Thyroid gland (tissue), 4 donors: ENCODE measurements at places on chromosomes 13 and 19. TPM values are rescaled to one million over a fixed set of nuclear protein-coding genes. Genes with fewer than 3 reads are reported as not detected.

- peak overlapping the region; percentile 92 for H3K27ac ChIP-seq
- no peaks in the 10 kb centered on the region for H3K27me3 ChIP-seq
- H3K36me3 ChIP-seq, result no peaks in the 10 kb centered on the region
- no peak for DNase-seq
- no peak overlapping the region for H3K4me3 ChIP-seq
Observed at GRCh38 chr13:98542568-98543377, 34.1 kb downstream of the STK24 start.

- no peak for DNase-seq
- H3K4me3 ChIP-seq, result peak overlapping the region; percentile 100
- H3K27ac ChIP-seq, result peak overlapping the region; percentile 94
- no peaks in the 10 kb centered on the region for H3K36me3 ChIP-seq
- H3K27me3 ChIP-seq, result no peaks in the 10 kb centered on the region
- peaks cover 48% of the 10 kb centered on the region for H3K4me1 ChIP-seq
Observed at GRCh38 chr19:47514151-47514868, 553 bp downstream of the NAPA start.

The TRPC4 gene
- total RNA-seq, result 0.24 TPM

GRCh38 chr13:63044589-63045313, 1629.1 kb upstream of the PCDH20 start:
- no peak overlapping the region for H3K27ac ChIP-seq
- DNase-seq, result no peak
- H3K4me3 ChIP-seq, result no peak overlapping the region
- no peaks in the 10 kb centered on the region for H3K27me3 ChIP-seq
- no peaks in the 10 kb centered on the region for H3K4me1 ChIP-seq

The BLVRB gene
- 111 TPM for total RNA-seq

- no peaks in the 10 kb centered on the region for H3K36me3 ChIP-seq
- no peaks in the 10 kb centered on the region for H3K27me3 ChIP-seq
- DNase-seq, result no peak
- no peak overlapping the region for H3K4me3 ChIP-seq
- H3K4me1 ChIP-seq, result no peaks in the 10 kb centered on the region
Observed at GRCh38 chr19:7743425-7743841, 3.9 kb downstream of the CD209 start.

DNA sequence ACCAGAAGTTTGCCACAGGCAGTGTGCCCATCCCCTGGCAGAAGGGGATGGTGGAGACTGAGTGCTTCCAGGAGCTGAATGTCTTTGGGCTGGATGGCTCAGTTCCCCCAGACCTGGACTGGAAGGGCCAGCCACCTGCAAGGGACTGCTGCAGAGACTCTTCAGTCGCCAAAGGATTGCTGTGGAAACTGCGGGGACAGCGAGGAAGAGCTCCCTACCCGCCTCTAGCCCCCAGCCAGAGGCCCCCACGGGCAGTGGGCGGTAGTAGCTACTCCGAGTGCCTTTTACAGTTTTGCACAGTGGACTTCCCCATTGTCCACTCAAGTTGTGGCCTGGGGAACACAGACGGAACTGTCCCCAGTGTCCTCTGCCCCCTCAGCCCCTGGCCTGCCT, 138.5 kb downstream of the ZDHHC20 start:
- no peaks in the 10 kb centered on the region for H3K27me3 ChIP-seq
- no peaks in the 10 kb centered on the region for H3K4me1 ChIP-seq
- no peak overlapping the region for H3K4me3 ChIP-seq
- no peak overlapping the region for H3K27ac ChIP-seq
- no peak for DNase-seq

- no peaks in the 10 kb centered on the region for H3K36me3 ChIP-seq
- no peak for DNase-seq
- peak overlapping the region; percentile 72 for H3K27ac ChIP-seq
- H3K27me3 ChIP-seq, result no peaks in the 10 kb centered on the region
- H3K4me1 ChIP-seq, result peaks cover 21% of the 10 kb centered on the region
Observed at GRCh38 chr13:113897161-113897560, 33.3 kb upstream of the GAS6 start.

The ZFR2 gene
- total RNA-seq, result not detected

DNA sequence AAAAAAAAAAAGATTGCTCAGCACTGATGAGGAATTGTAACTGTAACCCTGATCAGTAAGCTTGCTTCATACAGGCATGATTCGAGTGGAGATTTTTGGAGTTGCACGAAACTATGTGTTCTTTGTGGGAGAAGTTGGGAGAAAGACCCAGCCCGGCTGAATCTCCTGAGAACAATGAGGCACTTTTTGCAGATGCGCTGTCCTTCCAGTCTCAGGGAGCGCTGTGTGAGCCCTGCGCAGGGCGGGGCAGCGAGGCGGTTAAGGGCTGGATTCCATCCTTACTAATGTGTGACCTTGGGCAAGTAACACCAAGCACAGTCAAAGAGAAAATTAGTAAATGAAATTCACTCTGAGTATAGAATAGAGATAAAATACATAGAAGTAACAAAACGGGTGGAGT, 76.9 kb downstream of the SIPA1L3 start:
- no peaks in the 10 kb centered on the region for H3K36me3 ChIP-seq
- no peaks in the 10 kb centered on the region for H3K27me3 ChIP-seq
- H3K27ac ChIP-seq, result no peak overlapping the region
- peaks cover 57% of the 10 kb centered on the region for H3K4me1 ChIP-seq

The PTH2 gene
- not detected for total RNA-seq

DNA sequence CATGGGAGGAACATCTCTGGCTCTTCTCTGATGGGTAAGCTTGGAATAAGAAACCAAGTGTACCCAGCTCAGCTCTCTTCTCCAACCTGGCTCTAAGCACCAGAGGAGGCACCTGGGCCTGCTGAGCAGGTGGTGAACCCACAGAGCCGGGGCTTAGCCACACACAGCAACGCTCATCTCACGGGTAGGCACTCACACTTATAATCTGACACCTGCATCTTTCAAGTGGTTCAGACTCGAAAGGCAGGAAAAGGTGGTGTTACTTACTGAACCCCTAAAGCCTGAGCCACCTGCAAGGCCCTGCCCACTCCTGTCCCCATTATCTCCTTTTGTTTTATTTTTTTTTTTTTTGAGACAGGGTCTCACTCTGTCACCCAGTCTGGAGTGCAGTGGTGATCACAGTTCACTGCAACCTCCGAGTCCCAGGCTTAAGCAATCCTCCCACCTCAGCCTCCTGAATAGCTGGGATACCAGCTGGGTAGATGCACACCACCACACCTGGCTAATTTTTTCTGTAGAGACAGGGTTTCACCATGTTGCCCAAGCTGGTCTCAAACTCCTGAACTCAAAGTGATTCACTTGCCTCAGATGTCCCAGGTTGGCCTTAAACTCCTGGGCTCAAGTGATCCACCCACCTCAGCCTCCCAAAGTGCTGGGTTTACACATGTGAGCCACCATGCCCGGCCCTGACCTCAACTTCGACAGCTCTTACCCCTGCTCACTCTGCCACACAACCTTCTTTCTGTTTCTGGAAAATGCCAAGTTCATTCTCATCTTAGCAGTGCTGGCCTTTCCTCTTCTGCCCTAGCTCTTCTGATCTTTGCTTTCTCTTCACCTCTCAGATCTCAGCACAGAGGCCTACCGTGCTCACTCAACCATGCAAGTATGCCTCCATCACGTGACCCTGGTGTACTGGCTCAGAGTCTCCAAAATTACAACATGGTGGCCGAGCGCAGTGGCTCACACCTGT, 9.7 kb downstream of the FBXL12 start:
- H3K4me3 ChIP-seq, result no peak overlapping the region
- no peaks in the 10 kb centered on the region for H3K4me1 ChIP-seq
- DNase-seq, result no peak

DNA sequence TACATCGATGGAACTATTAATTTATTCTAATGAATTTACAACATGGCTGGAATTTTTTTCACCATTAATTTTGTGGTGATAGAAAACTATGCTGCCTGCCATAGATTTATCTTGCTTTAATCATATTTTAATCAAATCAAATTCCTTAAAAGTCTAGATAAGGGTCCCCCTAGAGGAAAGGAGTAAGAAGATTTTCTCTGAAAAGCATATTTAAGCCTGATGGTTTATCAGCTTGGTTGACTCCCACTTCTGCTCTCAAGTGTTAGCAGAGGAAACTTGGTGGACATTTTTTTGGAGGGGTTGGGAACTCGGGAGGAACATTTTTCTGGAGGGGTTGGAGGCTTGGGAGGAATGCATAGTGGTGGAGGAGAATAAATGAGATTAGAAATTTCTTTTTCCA, 253.3 kb downstream of the KCNRG start:
- no peak for DNase-seq
- H3K27me3 ChIP-seq, result no peaks in the 10 kb centered on the region
- H3K27ac ChIP-seq, result peak overlapping the region; percentile 87
- no peaks in the 10 kb centered on the region for H3K36me3 ChIP-seq

DNA sequence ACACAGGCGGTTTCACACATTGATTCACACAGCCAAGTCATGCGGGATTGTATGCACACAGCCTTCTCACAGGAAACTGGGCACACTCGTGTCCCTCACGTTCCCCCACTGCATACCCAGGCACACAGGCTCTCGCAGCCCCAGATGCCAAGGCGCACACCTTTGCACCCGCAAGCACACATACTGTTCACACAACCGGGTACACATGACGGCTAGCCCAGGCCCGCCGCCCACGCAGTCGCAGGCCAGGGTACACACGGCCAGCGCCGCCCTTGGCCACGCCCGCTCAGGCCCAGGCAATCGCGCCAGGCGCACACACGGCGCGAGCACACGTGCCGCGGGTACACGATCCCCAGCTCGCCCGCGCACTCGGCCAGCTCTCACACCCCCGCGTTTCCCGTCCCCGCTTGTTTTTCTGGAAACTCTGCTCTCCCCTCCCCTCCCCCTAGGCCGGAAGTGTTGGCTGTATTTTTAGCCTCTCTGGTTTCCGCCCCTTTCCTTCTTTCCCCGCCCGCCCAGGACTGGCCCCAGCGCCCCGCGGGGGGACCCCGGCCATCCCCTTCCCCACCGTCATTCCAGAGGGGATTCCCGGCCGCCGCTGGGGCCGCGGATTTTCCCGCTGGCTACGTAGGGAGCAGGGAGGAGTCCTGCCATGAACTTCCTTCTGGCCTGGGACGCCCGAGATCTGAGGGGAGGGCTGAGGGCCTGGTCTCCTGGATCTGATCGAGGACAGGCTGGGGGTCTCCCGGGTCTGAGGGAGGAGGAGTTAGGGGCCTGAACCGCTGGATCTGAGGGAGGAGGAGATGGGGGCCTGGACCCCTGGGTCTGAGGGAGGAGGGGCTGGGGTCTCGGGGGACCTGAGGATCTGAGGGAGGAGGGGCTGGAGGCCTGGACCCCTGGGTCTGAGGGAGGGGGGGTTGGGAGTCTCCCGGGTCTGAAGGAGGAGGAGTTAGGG, 4.0 kb upstream of the ZFP36 start:
- DNase-seq, result peak; percentile 95
- peaks cover 38% of the 10 kb centered on the region for H3K4me1 ChIP-seq
- H3K4me3 ChIP-seq, result peak overlapping the region; percentile 58
- peaks cover 9% of the 10 kb centered on the region for H3K36me3 ChIP-seq

- H3K36me3 ChIP-seq, result no peaks in the 10 kb centered on the region
- H3K4me1 ChIP-seq, result no peaks in the 10 kb centered on the region
- no peak for DNase-seq
- no peak overlapping the region for H3K27ac ChIP-seq
- no peaks in the 10 kb centered on the region for H3K27me3 ChIP-seq
- H3K4me3 ChIP-seq, result no peak overlapping the region
Observed at GRCh38 chr13:101773062-101773461, 320.6 kb downstream of the ITGBL1 start.

DNA sequence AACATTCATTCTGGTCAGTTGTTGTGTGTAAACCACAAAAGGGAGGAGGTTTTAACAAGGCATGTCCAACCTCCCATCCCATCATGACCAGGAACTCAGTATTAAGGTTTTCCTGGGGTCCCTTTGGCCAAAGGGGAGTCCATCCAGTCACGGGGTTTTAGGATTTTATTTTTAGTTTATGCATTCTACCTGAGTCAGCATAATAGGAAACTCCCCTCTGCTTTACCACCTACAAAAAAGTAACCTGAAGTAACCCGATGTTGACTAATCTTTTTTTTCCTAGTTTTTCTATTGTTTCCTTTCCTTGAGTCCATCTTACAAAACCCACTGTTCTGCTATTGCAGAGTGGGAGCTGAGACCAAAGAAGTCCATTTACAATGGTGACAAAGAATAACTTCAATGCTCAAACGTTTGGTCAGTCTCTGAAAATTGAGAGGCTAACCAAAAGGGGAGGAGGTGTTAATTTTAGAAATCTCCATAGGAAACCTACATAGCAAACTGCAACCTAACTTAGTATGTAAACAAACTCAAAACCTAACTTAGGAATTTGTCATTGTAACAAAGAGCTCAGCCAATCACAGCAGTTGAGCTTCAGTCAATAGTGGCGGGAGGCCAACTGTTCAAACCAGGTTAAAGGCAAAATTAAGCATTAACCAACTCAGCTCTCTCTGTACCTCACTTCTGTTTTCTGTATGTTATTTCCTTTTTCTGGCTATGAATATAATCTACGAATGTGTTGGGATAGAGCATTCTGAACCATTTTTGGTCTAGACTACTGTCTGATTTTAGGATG, 1954.1 kb downstream of the PCDH9 start:
- H3K36me3 ChIP-seq, result no peaks in the 10 kb centered on the region
- no peak for DNase-seq
- H3K4me3 ChIP-seq, result no peak overlapping the region
- no peak overlapping the region for H3K27ac ChIP-seq
- H3K4me1 ChIP-seq, result no peaks in the 10 kb centered on the region

- no peaks in the 10 kb centered on the region for H3K36me3 ChIP-seq
- no peak for DNase-seq
- H3K4me3 ChIP-seq, result no peak overlapping the region
Observed at GRCh38 chr13:35793823-35794222, 317.3 kb upstream of the MAB21L1 start.

DNA sequence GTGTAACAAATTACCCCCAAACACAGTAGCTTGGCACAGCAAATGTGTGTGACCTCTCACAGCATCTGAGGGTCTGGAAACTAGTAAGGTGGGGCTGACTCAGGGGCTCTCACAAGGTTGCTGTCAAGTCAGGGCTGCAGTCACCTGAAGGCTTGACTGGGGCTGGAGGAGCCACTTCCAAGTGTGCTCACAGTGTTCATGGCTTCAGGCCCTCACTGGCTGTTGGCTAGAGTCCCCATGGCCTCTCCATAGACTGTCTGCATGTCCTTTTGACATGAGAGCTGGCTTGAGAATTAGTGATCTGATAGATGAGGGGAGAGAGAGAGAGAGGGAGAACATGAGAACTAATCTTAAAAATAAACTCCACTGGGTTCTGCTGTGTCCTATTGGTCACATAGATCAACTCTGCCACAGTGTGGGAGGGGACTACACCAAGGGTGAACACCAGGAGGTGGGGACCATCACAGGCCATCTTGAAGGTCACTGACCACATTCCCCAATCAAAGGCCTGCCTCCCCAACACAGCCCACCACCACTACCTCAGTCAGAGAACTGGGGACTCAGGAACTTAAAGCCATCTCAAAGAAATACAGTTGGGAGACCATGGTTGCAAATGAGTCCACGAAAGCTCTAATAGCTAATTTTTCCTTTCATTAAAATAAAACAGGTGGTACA, 38.2 kb upstream of the KATNAL1 start:
- H3K27me3 ChIP-seq, result no peaks in the 10 kb centered on the region
- no peak overlapping the region for H3K4me3 ChIP-seq
- H3K4me1 ChIP-seq, result peaks cover 10% of the 10 kb centered on the region
